ENCODE measurements at places on chromosomes 12 and 14.
A peak's percentile ranks its signal among the peaks of the same experiment; 100 is the strongest.

DNA sequence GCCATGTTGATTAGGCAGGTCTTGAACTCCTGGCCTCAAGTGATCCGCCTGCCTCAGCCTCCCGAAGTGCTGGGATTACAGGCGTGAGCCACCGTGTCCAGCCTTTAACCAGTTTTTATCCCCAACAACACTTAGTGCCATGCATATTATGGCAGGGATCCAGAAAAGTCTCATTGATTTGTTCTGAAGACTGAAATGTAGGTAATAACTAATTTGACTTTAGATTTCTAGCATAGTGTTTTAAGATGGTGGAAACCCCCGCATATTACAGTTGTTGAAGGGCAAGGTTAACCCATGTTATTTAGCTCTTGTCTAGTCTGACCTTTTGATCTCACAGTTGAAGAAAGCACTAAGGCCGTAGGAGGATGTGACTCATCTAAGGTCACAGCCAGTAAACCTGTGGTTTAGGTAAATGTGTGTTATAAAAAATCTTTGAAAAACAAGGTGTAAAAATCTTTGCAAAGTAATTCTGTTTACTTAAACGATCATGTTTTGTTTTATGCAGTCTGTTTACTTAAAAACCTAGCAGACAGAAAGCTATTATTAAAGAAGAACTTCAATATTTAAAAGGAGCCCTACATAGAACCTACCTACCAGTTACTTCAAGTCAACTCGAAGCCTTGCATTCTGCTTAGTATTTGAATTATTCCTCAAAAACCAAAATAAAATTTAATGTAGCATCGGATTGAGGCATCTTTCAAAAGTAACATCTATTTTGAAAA, 24.8 kb downstream of the BICDL1 start:
- peak; percentile 65 for DNase-seq

- DNase-seq, result peak; percentile 76
Measured at GRCh38 chr12:12376646-12377448, 20.0 kb downstream of the BORCS5 start.

DNA sequence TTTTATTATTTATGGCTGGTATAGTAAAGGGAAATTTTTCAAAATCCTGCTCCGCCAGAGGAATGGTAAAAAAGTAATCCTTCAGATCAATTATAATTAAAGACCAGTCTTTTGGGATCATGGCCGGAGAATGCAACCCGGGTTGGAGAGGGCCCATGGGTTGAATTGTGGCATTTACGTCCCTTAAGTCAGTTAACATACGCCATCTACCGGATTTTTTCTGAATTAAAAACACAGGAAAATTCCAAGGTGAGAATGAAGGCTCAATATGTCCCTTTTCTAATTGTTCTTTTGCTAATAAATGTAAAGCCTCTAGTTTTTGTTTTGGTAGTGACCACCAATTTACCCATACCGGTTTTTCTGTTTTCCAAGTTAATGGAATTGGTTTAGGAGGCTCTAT, 602.8 kb downstream of the ALG10 start:
- peak; percentile 0 for DNase-seq

DNA sequence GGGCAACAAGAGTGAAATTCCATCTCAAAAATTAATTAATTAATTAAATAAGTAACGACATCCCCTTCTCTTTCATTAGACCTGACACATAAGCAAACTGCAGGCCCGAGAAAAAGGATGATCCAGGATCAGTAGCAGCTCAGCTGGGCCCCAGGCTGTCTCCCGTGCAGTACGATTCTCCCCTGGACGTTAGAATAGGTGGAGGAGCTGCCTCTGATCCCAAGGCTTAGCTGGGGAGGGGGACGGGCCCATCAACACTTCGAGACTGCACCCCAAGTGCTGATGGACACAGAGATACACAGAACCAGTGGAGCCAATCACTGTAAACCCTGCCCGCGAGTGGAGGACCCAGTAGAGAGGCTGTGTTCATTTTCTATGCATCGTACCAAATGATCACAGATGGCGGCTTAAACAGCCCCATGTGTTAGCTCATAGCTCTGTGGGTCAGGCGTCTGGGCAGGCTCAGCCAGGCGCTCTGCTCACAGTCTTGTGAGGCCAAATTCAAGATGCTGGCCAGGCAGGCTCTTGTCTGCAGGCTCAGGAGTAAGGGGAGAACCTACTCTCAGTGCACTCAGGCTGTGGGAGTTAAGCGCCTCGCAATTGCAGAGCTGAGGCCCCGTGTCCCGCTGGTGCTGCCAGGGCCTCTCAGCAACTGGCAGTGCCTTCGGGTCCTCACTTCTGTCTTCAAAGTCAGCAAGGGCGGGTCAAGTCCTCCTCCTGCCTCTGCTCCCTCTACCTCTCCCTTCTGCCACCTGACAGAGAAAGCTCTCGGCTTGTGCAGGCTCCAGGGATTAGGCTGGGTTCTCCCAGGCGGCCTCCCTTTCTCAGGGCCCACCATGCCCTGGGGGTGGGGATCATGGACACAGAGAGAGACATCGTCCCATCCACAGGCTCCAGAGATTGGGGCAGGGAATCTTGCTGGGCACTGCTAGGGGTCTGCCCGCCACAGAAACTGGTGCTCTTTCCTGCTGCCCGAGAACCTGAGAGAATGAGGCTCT, 26.4 kb downstream of the RIMBP2 start:
- no peak for DNase-seq

GRCh38 chr14:90620568-90621077, 195.6 kb downstream of the TTC7B start:
- DNase-seq, result no peak

DNA sequence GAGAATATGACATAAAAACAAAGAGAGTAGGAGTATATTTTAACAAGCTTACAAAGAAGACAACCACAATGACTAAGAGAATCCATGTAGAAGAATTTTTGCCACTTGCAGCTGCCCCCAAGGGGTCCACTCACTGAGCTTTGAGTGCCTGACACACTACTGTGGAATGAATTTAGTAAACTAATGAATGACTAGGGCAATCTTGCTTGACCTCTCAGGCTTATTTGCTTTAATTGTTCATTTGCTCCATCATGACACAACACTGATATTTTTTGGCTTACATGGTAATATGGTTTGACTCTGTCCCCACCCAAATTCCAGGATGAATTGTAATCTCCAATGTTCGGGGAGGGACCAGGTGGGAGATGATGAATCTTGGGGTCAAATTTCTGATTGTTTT, 249.1 kb upstream of the FAR2 start:
- no peak for DNase-seq

DNA sequence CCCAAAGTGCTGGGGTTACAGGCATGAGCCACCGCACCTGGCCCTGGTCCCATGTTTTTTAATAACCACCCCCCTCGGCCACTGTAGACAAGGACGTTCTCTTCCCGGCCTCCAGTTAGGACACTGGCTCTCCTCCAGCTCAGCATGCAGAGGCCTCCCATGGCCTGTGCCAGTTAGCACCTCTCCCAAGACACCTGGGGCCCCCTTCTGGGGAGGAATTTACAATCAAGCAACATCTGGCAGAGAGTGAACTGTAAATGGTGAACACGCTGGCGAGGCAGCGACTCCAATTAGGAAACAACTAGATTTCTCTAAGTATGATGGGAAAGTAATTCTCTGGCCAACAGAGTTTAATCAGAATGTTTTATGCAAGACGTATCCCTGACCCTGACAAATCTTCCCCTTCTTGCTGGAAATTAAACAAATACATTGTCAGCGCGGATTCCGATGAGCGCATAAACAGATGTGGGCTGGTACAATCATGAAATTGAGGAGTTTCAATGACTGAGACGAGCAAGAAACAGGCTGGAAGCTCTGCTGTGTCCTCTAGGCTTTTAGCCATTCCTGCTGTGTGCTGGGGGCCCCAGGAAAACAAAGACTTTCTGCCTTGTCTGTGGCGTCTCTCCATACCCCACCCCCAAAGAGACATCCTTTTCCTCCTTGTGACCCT, 61.7 kb upstream of the DLK1 start:
- no peak for DNase-seq

GRCh38 chr14:105151838-105152793, 16.5 kb downstream of the JAG2 start:
- DNase-seq, result no peak

GRCh38 chr14:99673305-99674063, 10.6 kb upstream of the CYP46A1 start:
- no peak for DNase-seq

GRCh38 chr12:77202457-77203060, 137.2 kb upstream of the E2F7 start:
- no peak for DNase-seq

DNA sequence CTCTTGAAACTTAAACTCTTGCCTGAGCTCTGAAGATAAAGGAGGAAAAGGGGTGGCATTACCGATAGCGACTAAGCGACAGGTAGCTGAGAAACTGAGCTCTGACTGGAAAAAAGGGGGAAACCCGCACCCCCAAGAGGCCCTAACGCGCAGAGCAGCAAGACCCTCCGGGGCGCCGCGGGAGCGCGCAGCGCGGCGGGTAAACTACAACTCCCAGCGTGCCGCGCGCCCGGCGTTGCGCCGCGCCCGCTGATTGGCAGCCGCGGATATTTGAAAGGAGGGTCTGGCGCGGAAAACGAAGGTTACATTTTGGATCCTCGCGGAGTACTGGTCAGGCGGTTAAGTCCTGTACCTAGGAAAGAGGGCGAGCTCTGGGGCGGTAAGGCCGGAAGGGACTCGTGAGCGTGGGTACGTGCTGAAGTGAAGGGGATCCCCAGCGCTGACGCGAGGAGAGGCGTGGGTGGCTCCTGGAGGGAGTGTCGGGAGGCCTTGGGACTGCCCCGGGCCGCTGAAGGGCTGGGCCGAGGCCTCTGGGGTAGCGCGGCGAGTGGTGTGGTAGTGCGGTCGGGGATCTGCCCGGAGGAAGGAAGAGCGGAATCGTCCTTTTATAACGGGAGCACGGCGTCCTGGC, at the start of gene ESPL1:
Gene ESPL1 (plus strand): TSS at position 301 of the 631 bp plus-strand sequence. CDS start 468 bp downstream, outside the sequence.
- DNase-seq, result peak; percentile 94

DNA sequence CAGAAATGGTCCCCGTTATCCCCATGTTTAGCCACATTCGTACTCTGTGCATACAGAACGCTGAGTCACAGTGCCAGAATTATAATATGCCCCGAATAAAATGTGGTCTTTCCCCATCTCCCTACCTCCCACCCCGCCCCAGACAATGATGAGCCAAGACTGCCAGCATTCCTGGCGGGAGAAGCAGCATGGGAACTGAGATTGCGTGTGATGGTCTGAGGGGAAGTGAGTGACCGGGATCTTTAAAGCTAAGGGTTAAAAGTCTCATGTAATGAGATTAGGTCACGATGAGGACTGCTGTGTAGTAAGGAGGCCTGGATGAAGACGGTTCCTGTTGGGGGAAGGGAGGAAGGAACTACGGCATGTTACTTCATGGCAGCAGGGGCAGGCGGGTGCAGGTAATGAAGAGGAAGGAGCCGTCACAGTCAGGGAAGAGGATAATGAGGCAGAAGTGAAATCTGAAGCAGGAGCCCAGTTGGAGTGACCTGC, 243.3 kb upstream of the FKBP4 start:
- no peak for DNase-seq

DNA sequence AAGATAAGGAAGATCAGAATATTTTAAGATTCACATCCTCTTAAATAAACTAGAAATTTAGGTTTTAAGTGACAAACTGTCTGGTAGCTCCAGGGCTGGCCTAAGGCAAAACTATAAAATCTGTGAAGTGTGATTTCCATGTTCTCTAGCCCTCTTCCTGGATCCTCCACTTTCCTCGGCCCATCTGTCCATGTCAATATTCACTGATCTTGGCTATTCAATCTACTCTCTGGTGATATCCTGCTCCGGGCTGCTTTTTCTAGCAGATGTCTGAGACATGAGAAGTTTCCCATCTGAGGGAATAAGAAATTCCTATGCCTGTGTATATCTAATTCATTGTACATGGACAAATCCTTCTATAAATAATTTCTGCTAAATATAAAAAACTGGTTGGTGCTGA, 500.4 kb downstream of the GALC start:
- no peak for DNase-seq

DNA sequence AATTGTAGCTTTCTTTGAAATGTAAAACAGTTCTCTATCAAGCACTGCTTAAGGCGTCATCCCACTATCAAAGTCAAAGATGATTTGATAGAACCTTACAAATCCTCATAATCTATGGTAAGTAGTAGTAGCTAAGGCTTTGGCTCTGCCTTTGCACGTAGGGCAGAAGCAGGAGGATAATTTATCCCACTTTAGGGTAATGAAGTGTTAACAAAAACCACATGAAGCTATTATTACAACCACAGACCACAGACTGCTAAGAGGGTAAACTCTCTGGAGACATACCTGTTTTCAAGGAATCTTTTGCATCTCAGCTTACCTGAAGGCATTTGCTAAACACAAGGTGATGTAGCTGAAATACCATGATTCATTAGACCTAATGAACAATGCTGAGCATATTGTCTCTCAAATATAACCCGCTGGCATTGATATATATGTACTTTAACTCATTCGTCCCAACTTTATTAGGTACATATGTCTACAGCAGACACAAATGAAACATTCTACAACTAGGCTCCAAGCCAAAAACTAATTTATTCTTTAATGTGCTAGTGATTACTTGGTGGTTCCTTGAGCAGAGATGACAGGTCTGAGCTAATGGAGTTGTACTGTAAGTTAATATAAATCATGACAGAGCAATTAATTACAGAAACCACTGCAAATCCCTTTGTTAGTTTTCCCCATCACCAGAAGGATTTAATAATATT, 368.8 kb downstream of the ETNK1 start:
- no peak for DNase-seq

DNA sequence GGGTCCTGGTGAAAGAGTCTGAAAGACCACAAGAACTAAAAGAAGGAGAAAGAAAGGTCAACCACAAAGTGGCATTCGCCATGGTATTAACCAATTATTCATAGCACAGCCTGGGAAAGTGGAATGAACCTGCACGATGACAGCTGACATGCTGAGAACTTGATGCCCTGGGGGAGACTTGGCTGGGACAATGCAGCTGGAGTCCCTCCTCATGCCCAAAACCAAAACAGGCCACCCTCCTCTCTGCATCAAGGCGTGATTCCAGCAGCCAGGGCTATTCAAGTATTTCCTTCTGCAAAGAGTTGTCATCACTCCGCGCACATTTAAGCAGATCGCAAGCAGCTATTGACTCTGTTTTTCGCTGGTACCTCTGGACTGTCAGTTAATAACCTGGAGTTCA, 167.1 kb upstream of the NOS1 start:
- DNase-seq, result no peak

GRCh38 chr14:104926619-104927431, 2.1 kb downstream of the PLD4 start:
- peak; percentile 94 for DNase-seq

DNA sequence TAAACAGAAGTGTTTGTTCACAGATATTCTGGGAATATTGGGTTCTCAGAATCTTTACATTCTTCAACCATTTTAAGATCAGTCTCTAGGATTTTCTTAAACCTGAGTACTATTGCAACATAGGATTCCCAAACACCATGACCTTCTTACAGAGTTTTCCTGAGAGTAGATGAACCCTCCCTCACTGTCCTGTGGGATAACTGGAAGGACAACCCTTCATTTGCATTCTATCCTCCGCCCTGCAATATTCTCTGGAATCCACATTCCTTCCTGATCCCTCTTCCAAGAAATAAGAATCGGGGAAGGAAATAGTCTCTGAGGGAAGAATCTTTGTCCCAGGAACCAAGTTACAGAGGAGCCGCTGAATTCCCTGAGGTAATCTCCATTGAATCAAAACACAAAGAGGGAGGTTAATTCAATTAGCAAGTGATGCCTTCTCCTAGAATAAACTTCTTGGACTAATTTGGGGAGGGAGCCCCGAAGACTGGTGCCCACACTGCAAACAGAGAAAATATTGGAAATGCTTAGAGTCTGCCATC, 99.8 kb upstream of the MBIP start:
- DNase-seq, result no peak

All from GM13976 (cell line).